ENCODE measurements at places on chromosomes 1 and 21.
A peak's percentile ranks its signal among the peaks of the same experiment; 100 is the strongest.

- no peak for DNase-seq
These were observed 69.8 kb downstream of the ITGB3BP start for GRCh38 chr1:63453232-63453631.

- DNase-seq: peak; percentile 6
These were observed 81.9 kb upstream of the HAO2 start for GRCh38 chr1:119286587-119287181.

DNA sequence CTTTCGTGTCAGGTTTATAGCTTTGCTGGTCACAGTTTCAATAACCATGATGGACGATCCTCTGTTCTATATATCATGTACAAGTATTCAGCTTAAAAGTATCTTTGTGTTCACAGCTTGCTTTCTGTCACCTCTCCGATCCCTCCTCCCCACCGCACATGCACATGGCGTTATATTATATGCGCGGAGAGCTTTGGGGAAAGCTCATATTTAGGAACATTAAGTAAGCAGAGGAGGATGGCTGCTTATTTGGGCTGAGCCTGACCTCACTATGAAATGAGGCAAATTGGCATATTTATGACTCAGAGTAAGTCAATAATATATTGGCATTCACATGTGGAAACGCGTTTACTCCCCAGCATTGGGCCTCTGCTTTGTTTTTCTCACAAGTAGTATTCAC is 360.5 kb downstream of the HLX start:
- DNase-seq: no peak

- DNase-seq: no peak
These were observed 5.9 kb upstream of the VPS45 start for GRCh38 chr1:150061632-150062101.

GRCh38 chr1:228749765-228750164 is 14.5 kb downstream of the RHOU start:
- DNase-seq: no peak

- DNase-seq: no peak
These were observed 692.4 kb downstream of the KCNT2 start for GRCh38 chr1:195915826-195916225.
